ENCODE measurements at places on chromosomes 3 and 15. TPM values are rescaled to one million over a fixed set of nuclear protein-coding genes. Genes with fewer than 3 reads are reported as not detected.

Gene LRRC31
- 27.0 TPM for total RNA-seq

Gene MAN2C1
- total RNA-seq: 256 TPM

Gene ECE2
- total RNA-seq: not detected

Gene PARP9
- total RNA-seq: 23.9 TPM

Gene ANKRD28
- 43.8 TPM for total RNA-seq

Gene SLC24A5
- not detected for total RNA-seq

Gene WDR72
- 0.29 TPM for total RNA-seq

Gene PLA2G4F
- total RNA-seq: 3.5 TPM

Gene ARHGEF3
- total RNA-seq: 23.5 TPM

Gene ST8SIA2
- total RNA-seq: not detected

Gene CD80
- 2.2 TPM for total RNA-seq

Gene RLBP1
- total RNA-seq: not detected

Gene SNURF
- total RNA-seq: 6.1 TPM

Gene DPPA2
- not detected for total RNA-seq

Gene CYP11A1
- total RNA-seq: not detected

Gene AGBL1
- not detected for total RNA-seq

Gene CCDC9B
- total RNA-seq: 39.3 TPM

Gene RBM5
- total RNA-seq: 464 TPM

Gene PTX3
- 5.9 TPM for total RNA-seq

Gene CNTN4
- total RNA-seq: 97.0 TPM

Gene TMEM207
- not detected for total RNA-seq

Gene GLDN
- 2.2 TPM for total RNA-seq

Gene CIDEC
- total RNA-seq: not detected

Gene GSK3B
- 24.1 TPM for total RNA-seq

Gene THSD4
- total RNA-seq: 79.4 TPM

Gene GANC
- 77.6 TPM for total RNA-seq

Gene BLM
- total RNA-seq: 10.5 TPM

Gene NOX5
- total RNA-seq: not detected

Gene LTK
- total RNA-seq: 9.7 TPM

Gene TGM4
- total RNA-seq: not detected

Gene COLQ
- 1.2 TPM for total RNA-seq

Gene TP63
- not detected for total RNA-seq

Gene MEIS2
- 60.4 TPM for total RNA-seq

Gene HCN4
- 0.18 TPM for total RNA-seq

Gene RFTN1
- 41.9 TPM for total RNA-seq

Gene KCNMB2
- not detected for total RNA-seq

Gene LINGO1
- not detected for total RNA-seq

Gene ADGRG7
- not detected for total RNA-seq

Gene ARGFX
- total RNA-seq: not detected

Gene GAP43
- 3.6 TPM for total RNA-seq

Gene CX3CR1
- not detected for total RNA-seq

Gene PDE8A
- 60.7 TPM for total RNA-seq

Gene MEX3B
- not detected for total RNA-seq

Gene SH2D7
- not detected for total RNA-seq

All from stomach (tissue), 19 donors.